Activated naive CD4-positive, alpha-beta T cell treated with anti-CD3 and anti-CD28 coated beads, Interleukin-2, amount 10 ng/mL, durations not matched to agents 5 hours and 36 hours (primary cell): ENCODE measurements at places on chromosomes 16 and 17. TPM values are rescaled to one million over a fixed set of nuclear protein-coding genes. Genes with fewer than 3 reads are reported as not detected.

Gene WNT9B
- total RNA-seq: not detected

Gene WIPF2
- 25.5 TPM for total RNA-seq

Gene GAN
- total RNA-seq: 6.9 TPM

Gene ATAD5
- total RNA-seq: 19.3 TPM

Gene FASN
- total RNA-seq: 153 TPM

Gene BAIAP3
- total RNA-seq: 1.4 TPM

Gene HBA1
- not detected for total RNA-seq

Gene LITAF
- total RNA-seq: 171 TPM

Gene RPRML
- not detected for total RNA-seq

Gene ACSF2
- total RNA-seq: 23.1 TPM

Gene ABCC12
- total RNA-seq: not detected

Gene KIF2B
- total RNA-seq: not detected

Gene ST6GALNAC2
- not detected for total RNA-seq

Gene EFNB3
- total RNA-seq: not detected

Gene ATP2C2
- not detected for total RNA-seq

Gene ZNF385C
- total RNA-seq: not detected
